ENCODE measurements at places on chromosomes 2 and 18. TPM values are rescaled to one million over a fixed set of nuclear protein-coding genes. Genes with fewer than 3 reads are reported as not detected.

FAM110C gene
- total RNA-seq = 0.16 TPM

- H3K27me3 ChIP-seq = no peaks in the 10 kb centered on the region
- DNase-seq = no peak
- H3K36me3 ChIP-seq = no peaks in the 10 kb centered on the region
- no peaks in the 10 kb centered on the region for H3K4me1 ChIP-seq
- H3K27ac ChIP-seq = no peak overlapping the region
- no peak overlapping the region for H3K4me3 ChIP-seq
Measured at GRCh38 chr2:117888897-117889296, 74.4 kb downstream of the DDX18 start.

- H3K4me3 ChIP-seq = no peak overlapping the region
- H3K27me3 ChIP-seq = no peaks in the 10 kb centered on the region
- DNase-seq = no peak
- no peaks in the 10 kb centered on the region for H3K36me3 ChIP-seq
- no peaks in the 10 kb centered on the region for H3K4me1 ChIP-seq
- H3K27ac ChIP-seq = no peak overlapping the region
Measured at GRCh38 chr2:86416146-86416545, 25.0 kb upstream of the KDM3A start.

DNA sequence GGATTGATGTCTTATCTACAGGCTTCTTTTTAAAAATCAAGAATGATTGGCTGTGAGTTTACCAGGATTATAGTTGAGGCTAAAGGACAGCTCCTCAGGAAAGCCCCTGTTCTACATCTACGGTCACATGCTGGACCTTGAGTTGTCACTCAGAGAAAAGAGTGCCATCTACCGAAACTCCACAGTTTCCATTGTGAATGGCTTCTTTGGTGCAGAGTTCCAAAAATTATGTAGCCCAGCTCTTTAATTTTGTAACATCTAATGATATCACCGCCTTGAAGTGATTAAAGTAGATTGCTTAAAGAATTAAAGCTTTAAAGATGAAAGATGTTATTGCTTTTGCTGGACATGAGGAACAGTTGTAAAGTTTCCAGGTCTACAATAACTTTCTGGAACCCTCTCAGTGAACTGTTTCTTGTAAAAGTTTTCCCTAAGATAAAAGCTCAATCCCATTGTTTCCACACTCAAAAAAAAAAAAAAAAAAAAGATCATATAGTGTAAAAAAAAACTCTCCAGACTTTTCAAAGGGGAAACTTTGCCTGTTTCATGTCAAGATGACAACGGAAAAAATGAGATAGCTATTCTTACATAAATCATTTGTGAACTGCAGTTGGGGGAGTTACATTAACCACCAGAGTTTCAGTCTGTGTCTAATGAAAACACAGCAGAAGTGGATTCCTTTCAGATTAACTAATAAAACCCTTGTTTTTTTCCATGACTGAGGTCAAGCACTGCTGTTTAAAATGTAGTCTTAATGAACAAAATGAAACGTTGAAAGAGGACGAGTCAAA is 4.3 kb downstream of the COL3A1 start:
- H3K27me3 ChIP-seq = no peaks in the 10 kb centered on the region
- DNase-seq = no peak
- H3K4me1 ChIP-seq = no peaks in the 10 kb centered on the region
- no peaks in the 10 kb centered on the region for H3K36me3 ChIP-seq

- no peaks in the 10 kb centered on the region for H3K36me3 ChIP-seq
- no peaks in the 10 kb centered on the region for H3K4me1 ChIP-seq
- DNase-seq = no peak
- peak overlapping the region; percentile 28 for H3K4me3 ChIP-seq
Measured at GRCh38 chr2:197893403-197894177, 89.2 kb downstream of the PLCL1 start.

GRCh38 chr18:75824661-75825060 is 397.2 kb upstream of the SMIM21 start:
- H3K27ac ChIP-seq = no peak overlapping the region
- no peaks in the 10 kb centered on the region for H3K27me3 ChIP-seq
- H3K36me3 ChIP-seq = no peaks in the 10 kb centered on the region

DNA sequence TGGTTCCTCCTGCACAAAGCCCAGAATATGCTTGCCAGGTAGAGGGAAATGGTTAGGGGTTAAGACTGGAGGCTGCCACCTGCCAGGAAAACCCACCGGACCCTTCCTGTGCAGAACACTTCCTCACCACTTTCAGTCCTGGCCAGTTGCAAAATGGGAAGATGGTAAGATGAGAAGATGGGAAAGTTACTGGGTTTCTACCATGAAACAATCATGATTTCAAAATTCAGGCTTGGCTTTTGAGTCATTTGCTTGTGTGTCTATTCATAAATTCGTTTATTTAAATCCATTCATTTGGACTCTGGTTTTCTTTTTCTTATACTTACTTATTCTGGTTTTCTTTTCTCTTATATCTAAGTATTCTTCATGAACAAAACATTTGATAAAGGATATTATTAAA is 7.2 kb downstream of the BMP10 start:
- H3K36me3 ChIP-seq = no peaks in the 10 kb centered on the region
- no peak overlapping the region for H3K4me3 ChIP-seq
- no peak overlapping the region for H3K27ac ChIP-seq
- no peaks in the 10 kb centered on the region for H3K4me1 ChIP-seq
- no peaks in the 10 kb centered on the region for H3K27me3 ChIP-seq

DNA sequence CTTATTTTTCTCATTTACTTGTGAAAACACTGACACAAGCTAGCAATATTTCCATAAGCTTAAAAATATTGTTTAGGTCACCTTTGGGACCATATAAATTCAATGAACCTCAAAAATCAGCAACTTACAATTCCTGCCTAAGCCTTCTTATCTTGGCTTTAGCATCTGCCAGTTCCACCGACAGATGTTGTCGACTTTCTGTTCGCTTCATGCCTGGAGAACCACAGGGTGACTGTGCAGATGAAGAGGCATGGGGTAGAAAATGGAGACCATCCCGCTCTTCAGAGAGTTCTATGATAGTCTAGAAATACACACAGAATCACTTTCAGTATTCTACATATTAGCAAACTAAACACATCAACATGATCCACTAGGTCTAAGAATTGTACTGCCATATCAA is 64.2 kb downstream of the CCDC88A start:
- no peak overlapping the region for H3K4me3 ChIP-seq
- no peaks in the 10 kb centered on the region for H3K27me3 ChIP-seq
- no peak for DNase-seq
- H3K27ac ChIP-seq = no peak overlapping the region
- H3K4me1 ChIP-seq = no peaks in the 10 kb centered on the region
- no peaks in the 10 kb centered on the region for H3K36me3 ChIP-seq

- no peaks in the 10 kb centered on the region for H3K27me3 ChIP-seq
- no peak overlapping the region for H3K27ac ChIP-seq
- DNase-seq = no peak
- H3K36me3 ChIP-seq = no peaks in the 10 kb centered on the region
- H3K4me3 ChIP-seq = no peak overlapping the region
Measured at GRCh38 chr18:48543228-48543627, 4.4 kb downstream of the CTIF start.

- H3K27ac ChIP-seq = no peak overlapping the region
- H3K4me3 ChIP-seq = no peak overlapping the region
- no peaks in the 10 kb centered on the region for H3K27me3 ChIP-seq
- no peaks in the 10 kb centered on the region for H3K4me1 ChIP-seq
- no peaks in the 10 kb centered on the region for H3K36me3 ChIP-seq
Measured at GRCh38 chr2:12828980-12829379, 112.2 kb downstream of the TRIB2 start.

Data from naive thymus-derived CD4-positive, alpha-beta T cell (primary cell).